T-helper 2 cell treated with Interferon-gamma antibody and Interleukin-4, amounts not matched to agents 5 μg/mL and 100 μg/mL, for 36 hours (primary cell): ENCODE measurements at places on chromosomes 3 and 15.

GRCh38 chr3:106673926-106674569 lies 703.2 kb upstream of the CCDC54 start:
- no peak for DNase-seq

- DNase-seq = no peak
Observed at GRCh38 chr3:158847452-158847821, 45.6 kb downstream of the MFSD1 start.

DNA sequence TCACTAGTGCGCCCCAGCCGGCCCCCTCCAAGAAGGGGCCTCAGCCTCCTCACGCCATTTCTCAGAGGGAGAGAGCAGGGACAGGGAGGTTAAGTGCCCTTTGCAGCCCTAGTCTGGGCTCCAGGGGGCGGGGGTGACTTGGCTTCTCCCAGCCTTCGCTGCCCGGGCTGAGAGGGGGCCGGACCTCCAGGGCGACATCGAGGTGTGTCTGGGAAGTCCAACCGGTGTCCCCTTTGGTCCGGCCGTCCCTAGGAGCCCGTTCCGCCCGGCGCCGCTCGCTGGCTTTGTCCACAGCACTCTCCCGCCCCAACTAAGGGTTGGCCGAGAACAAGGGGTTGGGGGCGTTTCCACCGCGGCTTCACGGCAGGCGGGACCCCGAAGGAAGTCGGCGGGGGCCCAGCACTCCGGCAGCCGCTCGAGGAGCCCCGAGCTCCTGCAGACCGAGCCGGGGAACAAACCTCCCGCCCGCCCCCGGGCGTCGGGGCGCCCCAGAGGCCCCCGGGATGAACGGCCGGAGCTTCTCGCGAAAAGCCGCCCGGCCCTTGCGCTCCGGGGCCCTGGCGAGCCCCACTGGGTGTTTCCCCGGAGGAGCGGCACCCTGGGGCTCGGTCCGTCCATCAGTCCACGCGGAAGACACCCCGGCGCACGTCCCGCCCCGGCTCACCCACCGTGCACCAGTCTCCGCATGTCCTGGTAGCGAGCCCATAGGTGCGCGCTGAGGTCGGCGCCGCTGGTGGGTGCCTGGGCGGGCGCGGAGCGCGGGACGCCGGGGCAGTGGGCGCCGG lies 627 bp downstream of the NT5DC2 start:
- no peak for DNase-seq

- no peak for DNase-seq
Observed at GRCh38 chr3:71585131-71585530, 1.6 kb upstream of the FOXP1 start.
